ENCODE measurements at places on chromosomes 1 and 21. TPM values are rescaled to one million over a fixed set of nuclear protein-coding genes. Genes with fewer than 3 reads are reported as not detected.

OSBPL9 gene
- total RNA-seq, result 45.5 TPM

LAMC1 gene
- 59.6 TPM for total RNA-seq

NBPF3 gene
- total RNA-seq, result 22.4 TPM

- DNase-seq, result no peak
Observed at GRCh38 chr1:41711581-41711980, 207.1 kb downstream of the HIVEP3 start.

GRCh38 chr1:81407000-81407821 is 393.5 kb upstream of the ADGRL2 start:
- DNase-seq, result no peak

DNA sequence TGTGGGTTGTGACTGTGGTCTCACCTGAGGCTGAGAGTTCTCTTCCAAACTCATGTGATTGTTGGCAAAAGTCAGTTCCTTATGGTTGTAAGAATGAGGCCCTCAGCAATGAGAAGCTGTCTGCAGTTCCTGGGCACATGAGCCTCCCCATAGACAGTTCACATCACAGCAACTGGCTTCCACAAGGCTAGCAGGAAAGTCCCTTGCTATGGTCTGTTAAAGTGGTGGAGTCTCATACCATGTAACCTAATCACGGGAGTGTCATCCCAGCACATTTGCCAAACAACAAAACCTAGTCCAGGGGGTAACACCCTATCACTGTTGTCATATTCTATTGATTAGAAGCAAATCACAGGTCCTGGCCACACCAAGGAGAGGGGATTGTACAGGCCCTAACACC is 163.8 kb downstream of the BACH1 start:
- no peak for DNase-seq
